Dermis blood vessel endothelial cell (primary cell): ENCODE measurements at places on chromosomes 5 and 9.

DNA sequence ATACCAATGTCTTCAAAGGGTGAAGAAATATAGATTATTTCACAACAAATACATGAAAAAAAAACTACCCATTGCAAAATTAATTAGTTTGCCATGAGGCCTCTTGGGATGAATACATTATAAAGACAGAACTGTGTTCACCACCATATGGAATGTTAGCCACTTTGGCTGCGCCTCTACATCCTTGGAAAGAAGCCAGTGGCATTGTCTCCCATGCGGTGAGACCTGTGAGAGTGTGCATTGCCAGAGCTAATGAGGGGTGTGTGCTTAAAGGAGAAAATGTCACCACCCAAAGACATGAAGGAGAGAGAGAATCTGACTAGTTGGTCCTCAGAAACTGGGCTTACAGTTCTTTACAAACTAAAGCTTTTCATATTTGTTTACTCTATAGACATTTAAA, 110.6 kb downstream of the PLPPR1 start:
- DNase-seq, result no peak

DNA sequence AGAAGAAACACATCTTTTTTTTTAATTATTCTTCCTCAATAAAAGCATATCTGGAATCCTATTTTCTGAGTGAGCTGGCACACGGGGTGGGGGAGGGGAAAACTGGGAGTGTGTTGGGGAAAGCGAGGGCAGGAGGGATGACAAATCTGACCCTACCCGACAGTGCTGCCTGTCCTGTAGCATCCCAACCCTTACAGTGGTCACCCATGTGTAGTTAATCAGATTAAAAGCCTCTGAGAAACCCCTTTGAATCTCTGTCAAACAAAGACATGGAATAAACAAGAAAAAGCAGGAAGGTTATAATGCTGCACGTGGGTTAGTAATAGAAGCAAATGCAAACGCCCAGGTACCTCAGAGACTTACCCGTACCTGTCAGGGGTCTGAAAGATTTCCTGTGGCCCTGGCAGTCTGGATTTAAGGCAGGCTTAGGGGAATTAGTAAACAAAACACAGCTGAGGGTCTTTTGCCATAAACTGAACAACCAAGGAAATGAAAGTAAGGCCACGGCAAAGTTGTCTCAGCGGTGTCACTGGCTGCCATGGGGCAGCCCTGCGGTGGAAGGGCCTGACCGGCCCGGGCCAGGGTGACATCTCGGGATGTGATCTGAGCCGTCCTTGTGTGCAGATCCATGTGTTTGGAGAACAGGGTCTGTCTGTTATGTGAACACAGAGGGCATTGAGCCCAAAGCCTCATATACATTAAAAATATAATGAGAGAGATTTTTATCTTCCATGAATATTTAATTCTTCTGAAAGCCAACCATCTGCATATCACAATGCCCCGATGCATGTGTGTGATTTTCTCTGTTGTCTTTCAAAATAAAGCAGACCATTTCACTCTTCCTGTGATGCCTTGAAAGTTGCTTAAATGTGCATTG, 308.2 kb downstream of the ZNF608 start:
- peak; percentile 21 for DNase-seq

DNA sequence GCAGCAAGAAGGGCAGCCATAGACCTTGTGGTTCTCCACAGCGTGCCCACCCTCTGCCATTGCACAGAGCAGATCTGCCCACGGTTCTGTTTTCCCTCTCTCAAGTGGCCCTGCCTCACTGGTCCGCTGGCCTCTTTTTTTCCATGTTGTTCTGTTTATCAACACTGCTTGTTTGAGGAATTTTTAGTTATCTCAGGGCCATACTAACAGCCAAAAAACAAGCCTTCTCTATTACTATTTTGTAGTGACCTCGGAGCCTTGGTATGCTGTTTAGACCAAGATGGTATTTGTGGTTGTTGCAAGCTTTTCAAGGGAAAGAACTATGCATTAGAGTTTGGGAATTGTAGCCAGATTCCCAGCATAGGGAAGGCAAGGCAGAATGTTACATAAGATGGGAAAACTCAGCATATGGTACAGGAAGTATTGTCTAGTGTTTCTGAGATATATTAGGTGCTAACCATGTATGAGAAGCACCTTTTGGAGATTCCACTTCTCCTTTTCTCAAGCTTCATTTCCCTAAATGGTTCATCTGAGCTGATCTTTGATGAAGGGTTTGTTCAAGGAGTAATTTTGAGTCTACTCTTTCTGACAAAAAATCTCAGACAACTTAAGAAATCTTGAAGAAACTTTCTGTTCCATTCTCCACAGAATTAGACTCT, 54.3 kb downstream of the NUP214 start:
- no peak for DNase-seq

- DNase-seq, result no peak
Measured at GRCh38 chr9:113986931-113987330, 91.2 kb downstream of the AMBP start.

DNA sequence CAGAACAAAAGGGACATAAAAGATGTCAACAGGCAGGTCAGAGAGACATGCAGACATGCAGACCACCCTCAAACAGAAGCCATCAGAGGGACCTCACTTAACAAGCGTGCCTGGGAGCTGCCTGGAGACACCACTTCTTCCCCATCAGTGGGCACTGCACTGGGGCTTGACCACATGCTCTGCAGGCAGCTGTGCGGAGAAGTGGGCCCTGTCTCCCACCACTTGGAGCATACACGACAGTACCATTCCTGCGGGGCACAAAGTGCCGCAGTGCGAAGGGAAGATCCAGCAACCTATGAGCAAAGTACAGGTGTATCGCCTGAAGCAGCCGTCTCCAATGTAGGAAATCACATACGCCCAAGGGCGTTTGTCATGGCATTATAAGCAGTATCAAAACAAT, 150.5 kb upstream of the FOXD4L5 start:
- DNase-seq, result no peak

DNA sequence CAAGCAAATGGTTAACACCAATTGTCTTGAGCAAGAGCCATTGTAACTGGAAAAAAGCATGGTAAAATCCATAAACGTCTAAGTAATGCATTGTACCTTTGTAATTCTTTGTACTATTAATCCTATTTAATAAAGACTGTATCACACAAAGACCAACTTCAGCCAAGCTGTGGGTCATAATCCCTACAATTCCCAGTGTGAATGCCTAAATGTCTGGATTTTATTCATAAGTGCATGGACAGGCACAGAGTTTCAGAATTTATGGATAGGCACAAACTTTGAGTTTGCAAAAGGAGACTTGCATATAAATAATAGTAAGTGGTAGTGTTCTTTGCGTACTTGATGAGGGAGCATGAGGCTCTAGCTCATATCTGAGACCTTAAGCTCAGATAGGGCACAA, 1280.2 kb upstream of the WWC1 start:
- DNase-seq, result no peak

- no peak for DNase-seq
Measured at GRCh38 chr5:22780756-22781155, 72.4 kb downstream of the CDH12 start.

GRCh38 chr5:33261747-33262146, 179.0 kb upstream of the TARS1 start:
- no peak for DNase-seq

DNA sequence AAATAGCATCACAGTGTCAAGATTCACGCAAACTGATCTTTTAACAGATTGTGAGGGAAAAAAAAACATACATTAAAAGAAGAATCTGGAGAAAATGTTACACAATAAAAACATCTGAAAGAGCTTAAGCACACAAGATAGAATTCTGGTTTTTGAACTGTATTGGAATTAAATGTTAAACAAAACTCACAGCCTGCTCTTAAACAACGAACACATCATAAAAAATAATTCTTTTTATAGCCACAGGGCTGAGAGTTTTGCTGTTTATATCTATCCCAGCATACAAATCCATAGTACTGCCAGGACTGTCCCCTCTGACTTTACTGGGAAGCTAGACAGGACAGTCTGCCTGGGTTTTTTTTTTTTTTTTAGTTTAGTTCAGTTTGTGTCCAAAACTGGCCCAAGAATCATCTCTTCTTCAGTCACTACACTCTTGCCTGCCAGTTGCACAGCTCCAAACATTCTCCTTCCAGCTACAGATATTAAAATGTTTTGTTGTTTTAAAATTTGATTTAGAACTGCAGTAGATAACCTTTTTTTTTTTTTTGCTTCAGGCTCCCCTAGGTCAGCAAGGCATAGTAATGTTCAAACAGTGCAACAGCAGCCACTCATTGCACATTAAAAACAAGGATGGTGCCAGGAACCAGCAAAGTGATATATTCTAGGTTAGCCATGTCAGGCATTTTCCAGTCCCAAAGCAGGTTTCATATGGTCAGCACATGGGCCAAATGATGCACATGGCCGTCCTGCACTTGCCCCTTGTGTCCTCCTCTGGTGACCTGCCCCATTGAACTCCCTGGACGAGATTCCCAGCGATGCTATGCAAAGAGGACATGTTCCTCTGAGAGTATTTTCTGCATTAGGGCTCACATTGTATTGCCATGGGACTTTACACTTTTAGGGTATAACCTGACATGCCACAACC, 173.6 kb downstream of the ARL15 start:
- no peak for DNase-seq

GRCh38 chr9:86614871-86615849, 260.9 kb upstream of the TUT7 start:
- no peak for DNase-seq
